ENCODE measurements at places on chromosomes 7 and 10. TPM values are rescaled to one million over a fixed set of nuclear protein-coding genes. Genes with fewer than 3 reads are reported as not detected.

DNA sequence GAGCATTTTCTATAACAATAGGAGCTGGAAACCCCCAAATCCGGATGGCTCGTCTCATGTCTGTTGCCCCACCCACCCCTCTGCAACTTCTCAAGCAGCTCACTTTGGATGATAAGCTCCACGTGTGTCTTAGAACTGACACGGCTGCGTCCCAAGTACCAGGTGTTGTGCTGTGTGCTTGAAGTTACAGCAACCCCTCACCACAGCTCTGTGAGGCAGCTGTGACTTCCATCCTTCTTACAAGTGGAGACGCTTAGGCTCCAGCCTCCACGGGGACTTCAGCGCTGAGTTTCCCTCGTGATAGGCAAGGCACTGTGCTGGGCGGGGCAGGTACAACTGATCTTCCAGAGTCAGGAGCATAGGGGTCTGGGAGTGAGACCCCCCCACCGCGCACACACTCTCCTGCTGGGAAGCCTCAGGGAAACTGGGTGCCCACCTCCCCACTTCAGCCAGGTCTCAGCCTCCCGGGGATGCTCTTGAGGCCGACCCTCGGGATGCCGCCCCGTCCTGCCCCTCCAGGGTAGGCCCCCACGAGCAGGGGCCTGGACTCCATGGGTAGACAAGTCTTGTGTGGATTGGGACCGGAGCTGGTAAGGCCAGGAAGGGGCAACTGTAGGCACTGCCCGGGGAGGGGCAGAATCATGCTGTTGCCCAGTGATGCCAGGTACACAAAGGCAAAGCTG, 31.4 kb downstream of the EN2 start:
- no peak overlapping the region for H3K27ac ChIP-seq
- no peaks in the 10 kb centered on the region for H3K36me3 ChIP-seq
- H3K4me1 ChIP-seq: peaks cover 32% of the 10 kb centered on the region
- H3K27me3 ChIP-seq: peaks cover 42% of the 10 kb centered on the region
- peak overlapping the region; percentile 24 for H3K4me3 ChIP-seq

- H3K27ac ChIP-seq: peak within 1 kb of the TSS; percentile 83
- peaks cover 15% of the 10 kb centered on the region for H3K4me1 ChIP-seq
- H3K4me3 ChIP-seq: peak within 1 kb of the TSS; percentile 83
- no peaks in the 10 kb centered on the region for H3K27me3 ChIP-seq
- no peaks in the 10 kb centered on the region for H3K36me3 ChIP-seq
- DNase-seq: peak; percentile 31
Measured at GRCh38 chr7:6614953-6615722, at the start of gene ZNF853. Gene ZNF853 (plus strand): TSS chr7:6615610. CDS start chr7:6616175, 565 bp downstream.

- H3K27me3 ChIP-seq: no peaks in the 10 kb centered on the region
- no peak for DNase-seq
- no peaks in the 10 kb centered on the region for H3K36me3 ChIP-seq
- H3K27ac ChIP-seq: peak overlapping the region; percentile 89
- peaks cover 9% of the 10 kb centered on the region for H3K4me1 ChIP-seq
Measured at GRCh38 chr7:149093228-149093627, 2.7 kb upstream of the ZNF786 start.

DNA sequence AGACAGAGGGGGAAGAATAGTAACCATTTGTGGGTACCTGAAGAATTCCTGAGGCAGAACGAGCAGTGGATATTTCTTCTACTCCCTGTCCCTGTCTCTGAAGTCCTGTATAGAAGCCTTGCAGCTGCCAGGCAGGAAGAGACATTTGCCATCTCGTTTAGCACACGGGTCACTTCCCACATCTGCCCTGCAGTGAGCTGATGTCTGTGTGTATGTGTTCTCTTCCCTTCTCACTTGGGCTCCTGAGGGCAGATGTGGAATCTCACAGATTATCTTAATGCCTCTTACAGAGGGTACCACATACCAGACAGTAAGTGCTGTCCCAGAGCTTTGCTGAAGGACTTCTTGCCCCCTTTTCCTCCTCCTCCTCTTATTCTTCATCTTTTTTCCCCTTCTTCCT, 14.1 kb upstream of the TRPV6 start:
- peaks cover 9% of the 10 kb centered on the region for H3K27me3 ChIP-seq
- no peaks in the 10 kb centered on the region for H3K36me3 ChIP-seq
- no peak for DNase-seq
- no peaks in the 10 kb centered on the region for H3K4me1 ChIP-seq

DNA sequence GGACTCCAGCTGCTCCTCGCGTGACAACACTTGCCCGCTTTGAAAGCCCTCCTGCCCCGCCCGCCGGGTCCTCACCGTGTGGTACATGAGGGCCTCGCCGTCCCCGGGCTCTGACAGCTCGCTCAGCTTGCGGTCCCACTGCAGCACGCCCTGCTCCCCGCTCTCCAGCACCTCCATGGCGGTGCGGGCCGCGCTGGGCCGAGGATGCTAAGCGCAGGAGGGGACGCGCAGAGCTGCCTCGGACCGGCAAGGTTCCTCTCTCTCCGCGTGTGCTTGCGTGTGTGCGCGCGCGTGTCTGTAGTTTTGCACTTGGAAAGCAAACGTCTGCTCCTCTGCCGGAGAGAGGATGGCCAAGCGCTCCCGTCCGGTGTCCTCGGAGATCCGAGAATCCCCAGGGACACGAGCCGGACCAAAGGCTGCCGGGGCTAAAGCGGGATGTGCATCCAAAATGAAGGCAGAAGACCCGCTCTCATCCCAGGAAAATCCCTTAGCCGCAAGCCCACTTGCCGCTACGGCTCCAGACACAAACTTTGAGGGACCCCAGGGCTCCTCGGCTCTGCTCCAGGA, at the start of gene CREB3L2:
CREB3L2 (minus strand) TSS at position 558 of the 567 bp plus-strand sequence; CDS start at position 177, 381 bp downstream.
- no peaks in the 10 kb centered on the region for H3K36me3 ChIP-seq
- no peaks in the 10 kb centered on the region for H3K27me3 ChIP-seq
- peak; percentile 81 for DNase-seq
- peak within 1 kb of the TSS; percentile 94 for H3K4me3 ChIP-seq
- H3K4me1 ChIP-seq: peaks cover 50% of the 10 kb centered on the region
- peak within 1 kb of the TSS; percentile 94 for H3K27ac ChIP-seq

DNA sequence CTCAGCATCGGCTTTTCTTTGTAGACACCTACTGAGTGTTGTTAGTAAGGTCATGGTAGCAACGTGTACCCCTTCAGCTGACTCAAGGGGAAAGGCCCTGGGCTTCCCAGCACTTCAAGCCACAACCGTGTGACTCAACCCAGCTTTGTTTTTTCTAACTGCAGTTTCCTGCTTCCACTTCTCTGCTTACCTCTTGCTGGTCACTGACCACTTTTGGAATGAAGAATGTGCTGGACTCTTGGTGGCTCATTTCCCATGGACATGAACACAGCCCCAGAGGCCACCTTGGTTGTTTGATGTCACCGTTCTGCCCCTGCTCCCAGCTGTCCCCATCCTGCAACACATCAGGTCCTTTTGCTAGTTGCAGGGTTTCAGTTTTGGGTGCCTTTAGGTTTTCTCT, 69.5 kb upstream of the ZNF438 start:
- H3K4me1 ChIP-seq: peaks cover 13% of the 10 kb centered on the region
- no peak overlapping the region for H3K27ac ChIP-seq
- DNase-seq: peak; percentile 14
- H3K36me3 ChIP-seq: no peaks in the 10 kb centered on the region
- H3K27me3 ChIP-seq: no peaks in the 10 kb centered on the region
- peak overlapping the region; percentile 18 for H3K4me3 ChIP-seq

GRCh38 chr7:142745091-142745635, 4.1 kb upstream of the PRSS1 start:
- no peak overlapping the region for H3K27ac ChIP-seq
- no peak for DNase-seq

- peaks cover 5% of the 10 kb centered on the region for H3K27me3 ChIP-seq
- DNase-seq: no peak
- no peak overlapping the region for H3K27ac ChIP-seq
- H3K36me3 ChIP-seq: no peaks in the 10 kb centered on the region
- H3K4me3 ChIP-seq: no peak overlapping the region
- peaks cover 3% of the 10 kb centered on the region for H3K4me1 ChIP-seq
Measured at GRCh38 chr10:1650542-1651269, 86.6 kb downstream of the ADARB2 start.

- DNase-seq: no peak
- no peaks in the 10 kb centered on the region for H3K36me3 ChIP-seq
- H3K27ac ChIP-seq: no peak overlapping the region
- H3K4me3 ChIP-seq: no peak overlapping the region
- no peaks in the 10 kb centered on the region for H3K4me1 ChIP-seq
- peaks cover 19% of the 10 kb centered on the region for H3K27me3 ChIP-seq
Measured at GRCh38 chr7:94401428-94401814, 6.7 kb downstream of the COL1A2 start.

- H3K4me3 ChIP-seq: peak overlapping the region; percentile 59
- H3K27me3 ChIP-seq: peaks cover 8% of the 10 kb centered on the region
- peak; percentile 50 for DNase-seq
- peak overlapping the region; percentile 73 for H3K27ac ChIP-seq
- no peaks in the 10 kb centered on the region for H3K36me3 ChIP-seq
Measured at GRCh38 chr7:25259487-25260243, 31.4 kb upstream of the NPVF start.

MGAM2 gene
- total RNA-seq: not detected

SMKR1 gene
- 1.5 TPM for total RNA-seq

ASB4 gene
- total RNA-seq: not detected

All from naive thymus-derived CD8-positive, alpha-beta T cell (primary cell).